ENCODE measurements at places on chromosomes 13 and 19. TPM values are rescaled to one million over a fixed set of nuclear protein-coding genes. Genes with fewer than 3 reads are reported as not detected.

- H3K27ac ChIP-seq, result no peak overlapping the region
- H3K4me1 ChIP-seq, result peaks cover 12% of the 10 kb centered on the region
- H3K4me3 ChIP-seq, result no peak overlapping the region
- no peaks in the 10 kb centered on the region for H3K27me3 ChIP-seq
- no peaks in the 10 kb centered on the region for H3K36me3 ChIP-seq
Measured at GRCh38 chr19:5289060-5289990, 51.3 kb downstream of the PTPRS start.

The ICAM1 gene
- 10.1 TPM for total RNA-seq

The MBD3L2 gene
- not detected for total RNA-seq

DNA sequence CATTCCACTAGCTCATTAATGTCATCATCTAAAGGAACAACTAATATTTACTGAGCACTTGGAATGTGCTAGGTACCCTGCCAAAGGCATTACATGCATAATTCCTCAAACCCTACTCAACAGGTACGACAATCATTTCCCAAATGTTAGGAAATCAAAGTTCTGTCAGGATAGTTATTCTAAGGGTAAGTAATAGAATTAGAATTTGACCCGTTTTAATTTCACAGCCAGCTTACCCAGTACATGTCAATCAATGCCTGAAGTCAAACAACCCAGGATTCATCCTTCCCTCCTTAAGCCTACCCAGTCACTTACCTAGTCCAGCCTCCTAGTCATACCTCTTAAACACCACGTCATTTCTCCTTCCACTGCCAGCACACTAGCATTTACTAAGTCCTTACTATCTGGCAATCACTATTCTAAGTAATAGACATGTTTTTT lies 2.4 kb downstream of the LNX2 start:
- DNase-seq, result no peak
- no peaks in the 10 kb centered on the region for H3K27me3 ChIP-seq
- H3K4me1 ChIP-seq, result peaks cover 18% of the 10 kb centered on the region
- H3K36me3 ChIP-seq, result no peaks in the 10 kb centered on the region

The IGFL1 gene
- total RNA-seq, result 3.2 TPM

DNA sequence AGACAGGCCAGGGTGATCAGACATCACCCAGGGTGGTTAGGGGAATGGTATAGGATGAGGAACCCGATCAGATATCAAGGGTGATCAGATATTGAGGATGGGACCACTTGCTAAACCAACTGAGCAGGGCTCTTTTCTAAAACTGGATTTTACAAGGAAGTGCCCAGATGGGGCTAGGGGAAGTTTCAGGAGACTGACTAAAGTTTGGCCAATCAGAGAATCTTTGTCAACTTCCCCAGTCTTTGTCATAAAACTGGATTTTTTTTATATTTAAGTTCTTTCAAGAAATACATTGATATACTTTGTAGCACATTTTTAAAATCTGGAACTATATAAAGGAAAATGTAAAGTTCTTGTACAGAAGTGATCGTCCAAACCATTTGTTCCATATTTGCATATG lies 30.5 kb upstream of the DLEU7 start:
- no peaks in the 10 kb centered on the region for H3K27me3 ChIP-seq
- H3K4me3 ChIP-seq, result no peak overlapping the region
- H3K36me3 ChIP-seq, result no peaks in the 10 kb centered on the region
- H3K27ac ChIP-seq, result no peak overlapping the region
- no peaks in the 10 kb centered on the region for H3K4me1 ChIP-seq

The HTR2A gene
- total RNA-seq, result 1.4 TPM

DNA sequence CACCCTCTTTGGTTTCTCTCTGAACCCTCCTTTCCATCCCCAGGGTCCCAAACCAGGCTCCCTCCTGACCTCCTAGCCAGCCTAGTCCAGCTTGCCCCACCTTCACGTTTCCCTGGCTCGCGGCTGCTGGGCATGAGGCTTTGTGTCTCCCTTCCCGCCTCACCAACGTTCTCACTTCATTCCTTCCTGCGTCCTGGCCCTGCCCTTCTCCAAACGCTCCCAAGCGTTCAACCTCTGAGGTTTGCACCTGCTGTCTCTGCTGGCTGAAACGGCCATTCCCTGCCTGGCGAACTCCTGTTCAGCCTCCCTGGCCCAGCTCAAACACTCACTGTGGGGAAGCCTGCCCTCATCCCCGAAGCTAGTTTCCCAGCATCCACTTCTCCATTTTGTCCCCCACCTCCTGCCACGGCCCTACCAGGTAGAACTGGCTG lies 12.4 kb downstream of the EPS8L1 start:
- no peaks in the 10 kb centered on the region for H3K27me3 ChIP-seq
- peaks cover 17% of the 10 kb centered on the region for H3K4me1 ChIP-seq
- H3K36me3 ChIP-seq, result no peaks in the 10 kb centered on the region
- no peak for DNase-seq

The KRTDAP gene
- 2.7 TPM for total RNA-seq

The PSG6 gene
- total RNA-seq, result not detected

GRCh38 chr19:46060012-46060411 lies 19.2 kb upstream of the IGFL4 start:
- H3K4me1 ChIP-seq, result no peaks in the 10 kb centered on the region
- no peaks in the 10 kb centered on the region for H3K27me3 ChIP-seq
- no peak overlapping the region for H3K4me3 ChIP-seq
- DNase-seq, result no peak
- H3K36me3 ChIP-seq, result no peaks in the 10 kb centered on the region
- no peak overlapping the region for H3K27ac ChIP-seq

The ZNF730 gene
- total RNA-seq, result 8.8 TPM

- H3K36me3 ChIP-seq, result no peaks in the 10 kb centered on the region
- H3K4me1 ChIP-seq, result peaks cover 24% of the 10 kb centered on the region
- no peaks in the 10 kb centered on the region for H3K27me3 ChIP-seq
- no peak for DNase-seq
- peak overlapping the region; percentile 98 for H3K4me3 ChIP-seq
- peak overlapping the region; percentile 67 for H3K27ac ChIP-seq
Measured at GRCh38 chr19:39436350-39436716, 584 bp upstream of the RPS16 start.

DNA sequence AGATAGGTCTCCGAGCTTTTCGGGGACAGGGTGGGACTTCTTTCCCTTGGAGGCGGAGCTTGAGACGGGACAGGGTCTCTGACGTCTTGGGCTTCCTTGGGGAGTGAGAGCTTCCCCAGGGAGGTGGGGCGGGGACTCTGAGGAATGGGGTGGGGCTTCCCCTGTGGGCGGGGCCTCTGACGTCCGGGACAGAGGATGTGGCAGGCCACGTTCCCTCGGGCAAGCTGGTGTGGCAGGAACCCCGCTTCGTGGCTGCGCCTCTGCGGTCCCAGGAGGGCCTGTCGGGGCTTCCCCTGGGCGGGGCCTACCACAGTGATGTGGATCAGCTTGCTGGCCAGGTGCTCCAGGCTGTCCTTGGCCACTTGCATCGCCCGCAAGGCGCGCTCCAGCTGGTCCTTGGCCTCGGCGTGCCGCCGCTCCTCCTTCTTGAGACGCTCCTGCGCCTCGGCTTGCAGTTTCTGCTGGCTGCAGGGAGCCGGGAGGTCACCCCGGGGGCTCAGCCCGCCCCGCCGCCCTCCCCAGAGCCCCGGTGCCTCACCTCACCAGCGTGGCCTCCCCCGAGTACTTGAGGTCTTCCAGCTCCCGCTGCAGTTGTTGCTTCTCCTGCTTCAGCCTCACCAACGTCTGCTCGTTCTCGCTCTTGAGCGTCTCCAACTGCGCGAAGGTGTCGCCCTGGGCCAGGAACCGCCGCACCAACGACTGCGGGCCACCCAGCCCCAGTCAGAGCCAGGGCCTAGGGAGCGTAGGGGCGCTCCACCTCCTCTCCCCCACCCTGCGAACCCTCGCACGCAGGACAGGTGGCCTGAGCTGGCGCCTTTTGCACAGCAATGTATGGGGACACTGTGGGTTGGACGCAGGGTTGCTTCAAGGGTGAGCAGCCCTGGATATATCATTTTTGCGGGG lies 3.3 kb upstream of the RGL3 start:
- no peaks in the 10 kb centered on the region for H3K27me3 ChIP-seq
- H3K4me3 ChIP-seq, result no peak overlapping the region
- no peak overlapping the region for H3K27ac ChIP-seq
- H3K36me3 ChIP-seq, result no peaks in the 10 kb centered on the region
- DNase-seq, result peak; percentile 63
- peaks cover 25% of the 10 kb centered on the region for H3K4me1 ChIP-seq

The MAMSTR gene
- total RNA-seq, result 21.8 TPM

The RFPL4AL1 gene
- total RNA-seq, result not detected

DNA sequence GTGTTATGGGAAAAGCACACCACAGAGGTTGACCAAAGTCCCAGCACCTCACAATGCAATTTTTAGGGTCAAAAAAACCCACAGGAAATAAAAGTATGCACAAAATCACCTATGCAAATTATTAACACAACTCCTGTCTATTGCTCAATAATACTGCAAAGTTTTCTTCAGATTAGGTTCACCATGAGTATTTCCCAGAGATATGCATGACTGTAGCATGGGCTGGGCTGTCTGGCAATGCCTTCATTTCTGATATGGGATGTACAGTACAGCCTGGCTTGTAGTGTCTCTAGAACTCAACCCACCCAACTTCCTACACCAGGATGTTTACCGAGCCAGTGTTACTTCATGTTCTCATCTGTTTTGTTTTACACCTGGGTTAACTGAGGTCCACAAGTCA lies 698.7 kb upstream of the ARGLU1 start:
- no peak for DNase-seq
- H3K4me1 ChIP-seq, result no peaks in the 10 kb centered on the region
- no peak overlapping the region for H3K4me3 ChIP-seq
- H3K27ac ChIP-seq, result no peak overlapping the region

DNA sequence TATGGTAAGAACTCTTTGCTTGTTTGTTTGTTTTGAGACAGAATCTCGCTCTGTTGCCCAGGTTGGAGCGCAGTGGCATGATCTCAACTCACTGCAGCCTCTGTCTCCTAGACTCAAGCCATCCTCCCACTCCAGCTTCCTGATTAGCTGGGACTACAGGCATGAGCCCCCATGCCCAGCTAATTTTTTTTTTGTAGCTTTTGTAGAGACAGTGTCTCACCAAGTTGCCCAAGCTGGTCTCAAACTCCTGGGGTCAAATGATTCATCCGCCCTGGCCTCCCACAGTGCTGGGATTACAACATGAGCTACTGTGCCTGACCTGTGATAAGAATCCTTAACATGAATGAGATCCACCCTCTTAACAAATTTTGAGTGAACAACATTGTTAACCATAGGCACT lies 183.9 kb upstream of the TSHZ3 start:
- no peak overlapping the region for H3K27ac ChIP-seq
- no peaks in the 10 kb centered on the region for H3K27me3 ChIP-seq
- no peaks in the 10 kb centered on the region for H3K36me3 ChIP-seq
- no peak for DNase-seq

The ELANE gene
- not detected for total RNA-seq

DNA sequence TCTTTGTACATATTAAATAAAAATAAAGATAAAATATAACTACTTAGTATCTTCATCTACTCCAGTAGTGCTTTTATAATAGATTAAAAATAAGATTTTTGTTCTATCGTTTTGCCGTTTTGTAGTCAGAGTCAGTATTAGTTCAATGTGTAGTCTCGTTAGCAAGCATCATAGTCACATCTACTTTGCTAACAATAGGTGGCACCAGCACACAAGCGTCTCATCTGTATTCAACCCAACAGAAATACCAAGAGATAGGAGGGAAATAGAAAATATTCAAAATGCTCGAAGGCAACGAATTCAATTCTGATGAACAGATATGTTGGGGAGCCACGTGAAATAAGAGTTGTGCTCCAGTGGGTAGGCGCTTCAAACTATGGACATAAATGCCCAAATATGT lies 21.4 kb upstream of the MICU2 start:
- H3K4me3 ChIP-seq, result no peak overlapping the region
- no peaks in the 10 kb centered on the region for H3K4me1 ChIP-seq
- no peaks in the 10 kb centered on the region for H3K27me3 ChIP-seq
- no peaks in the 10 kb centered on the region for H3K36me3 ChIP-seq

- no peak overlapping the region for H3K27ac ChIP-seq
- no peaks in the 10 kb centered on the region for H3K27me3 ChIP-seq
- no peak for DNase-seq
Measured at GRCh38 chr13:99489028-99489427, 12.2 kb upstream of the TM9SF2 start.

The ARMC6 gene
- total RNA-seq, result 53.2 TPM

The ZNF724 gene
- total RNA-seq, result 8.0 TPM

DNA sequence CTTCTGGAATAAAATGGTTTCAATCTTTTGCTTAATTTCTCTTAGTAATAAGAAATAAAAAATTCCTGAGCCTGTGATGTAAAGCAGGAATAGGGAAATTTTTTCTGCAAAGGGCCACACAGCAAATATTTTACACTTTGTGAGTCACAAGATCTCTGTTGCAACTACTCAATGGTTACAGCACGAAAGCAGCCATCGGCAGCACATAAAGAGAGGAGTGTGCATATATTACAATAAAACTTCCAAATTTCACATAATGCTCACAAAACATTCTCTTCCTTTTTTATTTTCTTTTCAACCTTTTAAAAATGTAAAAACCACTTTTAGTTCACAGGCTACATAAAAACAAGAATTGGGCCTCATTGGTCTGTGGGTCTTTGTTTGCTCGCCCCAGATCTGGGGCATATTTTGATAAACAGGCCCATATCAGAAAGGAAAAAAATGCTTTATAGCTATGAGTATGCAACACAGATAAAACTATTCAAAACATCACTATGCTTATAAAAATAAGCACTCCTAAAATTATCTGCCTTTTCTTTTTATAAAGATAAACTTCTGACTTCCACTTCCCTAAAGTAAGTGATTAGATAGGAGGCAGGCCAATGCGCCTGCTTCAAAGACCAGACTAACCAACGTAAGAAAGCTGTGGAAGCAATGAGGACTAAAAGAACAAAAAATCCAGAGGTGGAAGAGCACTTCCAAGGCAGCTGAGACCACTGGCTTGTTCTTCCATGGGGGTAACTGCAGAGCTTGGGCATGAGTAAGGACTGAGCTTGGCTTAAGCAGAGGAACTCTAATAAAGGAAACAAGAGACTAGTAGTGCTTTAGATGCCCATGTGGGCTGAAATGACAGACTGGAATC lies 26.5 kb downstream of the MYCBP2 start:
- H3K27ac ChIP-seq, result peak overlapping the region; percentile 6
- H3K4me3 ChIP-seq, result no peak overlapping the region
- DNase-seq, result no peak

DNA sequence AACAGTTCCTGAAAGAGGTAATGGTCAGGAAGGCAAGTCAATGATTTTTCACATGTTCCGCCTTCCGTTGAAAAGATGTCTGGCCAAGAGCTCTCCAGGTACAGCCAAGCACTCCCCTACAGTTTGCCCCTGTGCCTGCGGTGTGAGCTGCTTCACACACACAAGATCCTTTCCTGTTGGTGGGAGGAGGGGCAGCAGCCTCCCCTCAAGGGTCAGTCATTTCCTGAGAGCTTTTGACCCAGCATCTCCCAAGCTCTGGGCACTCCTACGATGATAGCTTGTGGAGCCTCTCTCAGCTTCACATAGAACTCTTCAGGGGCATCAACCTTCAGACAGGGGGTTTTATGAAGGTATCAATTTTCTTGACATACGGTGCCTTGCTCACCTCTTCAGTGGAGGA lies 86.9 kb downstream of the DOCK9 start:
- H3K4me1 ChIP-seq, result no peaks in the 10 kb centered on the region
- H3K36me3 ChIP-seq, result no peaks in the 10 kb centered on the region
- DNase-seq, result no peak
- no peak overlapping the region for H3K4me3 ChIP-seq
- H3K27ac ChIP-seq, result no peak overlapping the region
- no peaks in the 10 kb centered on the region for H3K27me3 ChIP-seq

GRCh38 chr19:39506598-39506943 lies 7.8 kb downstream of the DLL3 start:
- H3K36me3 ChIP-seq, result no peaks in the 10 kb centered on the region
- no peak overlapping the region for H3K4me3 ChIP-seq
- no peak for DNase-seq
- H3K27ac ChIP-seq, result no peak overlapping the region
- H3K4me1 ChIP-seq, result no peaks in the 10 kb centered on the region

The ZNF628 gene
- 53.7 TPM for total RNA-seq

The SYNGR4 gene
- 21.8 TPM for total RNA-seq

The CGB5 gene
- total RNA-seq, result not detected

All from testis (tissue), 5 donors.